ENCODE measurements at places on chromosomes 2 and 18. TPM values are rescaled to one million over a fixed set of nuclear protein-coding genes. Genes with fewer than 3 reads are reported as not detected.
A peak's percentile ranks its signal among the peaks of the same experiment; 100 is the strongest.

DNA sequence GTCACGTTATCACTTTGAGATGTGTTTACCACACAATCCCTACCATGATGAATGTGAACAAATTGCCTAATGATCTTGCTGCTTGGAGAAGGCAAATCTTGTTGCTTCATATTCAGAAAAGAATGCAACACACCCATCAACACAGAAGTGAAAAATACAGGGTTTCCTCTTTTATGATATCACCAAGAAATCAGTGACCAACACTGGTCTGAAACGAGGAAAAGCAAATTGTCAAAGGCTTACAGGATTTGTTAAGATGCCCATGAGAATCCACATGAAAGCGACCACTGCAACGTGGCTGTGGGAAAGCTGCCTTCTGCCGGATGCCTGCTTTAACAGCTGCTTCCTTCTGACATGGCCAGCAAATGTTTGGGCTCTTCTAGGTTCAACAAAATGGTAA lies 397.6 kb upstream of the LRATD1 start:
- DNase-seq, result peak; percentile 21

The MOGAT1 gene
- total RNA-seq, result not detected

The CNGA3 gene
- total RNA-seq, result 0.58 TPM

GRCh38 chr2:204437815-204438756 lies 107.2 kb upstream of the PARD3B start:
- DNase-seq, result no peak

The SLC30A3 gene
- total RNA-seq, result not detected

The STAT4 gene
- 0.13 TPM for total RNA-seq

DNA sequence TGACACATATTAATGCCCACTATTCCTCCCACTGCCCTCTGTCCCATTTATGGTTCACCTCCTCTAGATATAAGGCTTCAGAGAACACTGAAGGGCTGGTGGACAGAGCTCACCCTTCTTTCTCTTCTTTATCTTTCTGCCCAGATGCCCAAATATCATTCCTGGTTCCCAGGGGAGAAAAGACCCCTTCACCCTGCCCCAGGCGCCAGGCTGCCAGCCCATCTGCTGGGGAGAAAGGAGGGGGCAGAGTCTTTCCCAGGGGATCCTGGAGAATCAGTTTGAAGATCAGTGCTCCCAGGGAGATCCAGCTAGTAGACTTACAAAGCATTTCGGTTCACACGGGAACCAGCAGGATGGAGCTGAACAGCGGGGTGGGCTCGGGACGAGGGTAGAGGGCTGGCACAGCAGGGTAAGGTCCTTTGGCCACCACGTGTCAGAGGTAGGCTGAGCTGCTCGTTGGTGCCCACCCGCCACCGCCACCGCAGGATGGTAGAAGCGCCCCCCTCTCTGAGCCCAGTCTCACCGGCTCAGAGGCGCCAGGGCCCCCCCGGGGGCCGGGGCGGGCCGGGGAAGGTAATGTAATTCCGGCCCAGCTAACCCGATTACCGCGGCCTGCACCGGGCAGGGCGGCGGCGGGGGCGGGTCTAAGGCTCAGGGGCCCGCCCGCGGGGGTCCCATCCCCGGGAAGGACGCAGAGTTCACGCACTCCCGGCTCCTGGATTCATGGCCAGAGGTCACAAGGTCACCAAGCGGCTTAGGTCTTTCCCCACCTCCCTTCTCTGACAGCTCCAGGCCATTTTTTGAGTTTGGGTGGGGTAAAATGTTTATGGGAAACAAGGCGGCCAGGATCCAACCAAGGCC lies 1.3 kb upstream of the TLX2 start:
- DNase-seq, result no peak
